ENCODE measurements at places on chromosomes 2 and 18. TPM values are rescaled to one million over a fixed set of nuclear protein-coding genes. Genes with fewer than 3 reads are reported as not detected.

GRCh38 chr2:181649436-181649979 lies 7.4 kb downstream of the CERKL start:
- DNase-seq, result no peak

DNA sequence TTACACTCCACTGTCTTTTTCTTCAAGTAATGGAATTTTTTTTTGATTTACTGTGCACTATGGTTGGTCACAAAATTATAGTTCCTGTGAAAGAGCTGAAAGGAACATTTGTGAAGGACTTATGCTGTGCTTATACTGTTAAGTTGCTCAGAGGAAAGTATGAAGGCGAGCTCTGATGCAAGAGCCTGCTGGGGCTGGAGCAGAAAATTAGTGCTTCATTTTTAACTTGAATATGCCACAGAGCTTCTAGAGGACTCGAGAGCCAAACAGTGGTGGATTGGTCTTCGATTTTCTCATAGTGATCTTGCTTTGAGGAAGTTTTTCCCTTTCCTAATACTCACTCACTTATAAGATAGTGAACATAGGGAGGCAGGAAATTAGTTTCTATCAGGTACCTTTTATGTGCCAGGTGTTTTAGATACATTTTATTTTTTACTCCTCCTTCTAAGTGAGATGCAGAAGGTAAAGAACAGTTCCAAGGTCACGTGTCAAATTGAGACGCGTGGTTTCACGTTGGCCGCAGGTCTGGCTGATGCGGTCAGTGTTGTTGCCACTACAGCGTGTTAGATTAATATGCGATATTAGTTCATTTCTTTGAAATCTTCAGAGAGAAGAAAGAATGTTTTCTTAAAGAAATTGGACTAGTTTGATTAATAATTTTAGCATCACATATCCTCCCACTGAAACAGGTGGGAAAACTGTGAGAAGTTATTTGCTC lies 20.2 kb downstream of the GATA6 start:
- no peak for DNase-seq

- no peak for DNase-seq
These were observed 1074.4 kb upstream of the GYPC start for GRCh38 chr2:125581557-125581956.

The TYMS gene
- 6.4 TPM for total RNA-seq

Data from omental fat pad (tissue), 4 donors.